ENCODE measurements at places on chromosomes 6 and 20.
A peak's percentile ranks its signal among the peaks of the same experiment; 100 is the strongest.

- no peak for DNase-seq
Measured at GRCh38 chr6:42441697-42442081, 10.0 kb downstream of the TRERF1 start.

- peak; percentile 29 for DNase-seq
Measured at GRCh38 chr6:35081426-35081851, 59.7 kb downstream of the TCP11 start.

- DNase-seq, result no peak
Measured at GRCh38 chr6:65819152-65819551, 112.1 kb upstream of the EYS start.

- DNase-seq, result no peak
Measured at GRCh38 chr6:84848960-84849359, 84.6 kb upstream of the TBX18 start.

DNA sequence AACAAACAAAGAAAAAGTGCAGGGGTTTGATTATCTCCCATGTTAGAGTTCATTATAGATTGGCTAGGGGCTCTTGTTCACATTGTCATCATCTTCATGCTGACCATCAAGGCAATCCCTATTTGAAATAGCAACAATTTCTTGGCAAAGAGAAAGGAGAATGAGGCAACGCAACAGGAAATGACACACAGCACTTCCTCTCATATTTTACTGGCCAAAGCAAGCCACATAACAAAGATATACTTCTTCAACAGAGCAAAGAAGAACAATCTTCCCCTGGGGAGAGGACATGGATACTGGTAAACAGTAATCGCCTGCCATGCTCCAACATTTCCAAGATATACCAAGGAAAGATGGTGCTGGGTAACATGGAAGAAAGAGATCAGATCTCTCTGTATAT lies 29.8 kb downstream of the EPM2A start:
- DNase-seq, result no peak

DNA sequence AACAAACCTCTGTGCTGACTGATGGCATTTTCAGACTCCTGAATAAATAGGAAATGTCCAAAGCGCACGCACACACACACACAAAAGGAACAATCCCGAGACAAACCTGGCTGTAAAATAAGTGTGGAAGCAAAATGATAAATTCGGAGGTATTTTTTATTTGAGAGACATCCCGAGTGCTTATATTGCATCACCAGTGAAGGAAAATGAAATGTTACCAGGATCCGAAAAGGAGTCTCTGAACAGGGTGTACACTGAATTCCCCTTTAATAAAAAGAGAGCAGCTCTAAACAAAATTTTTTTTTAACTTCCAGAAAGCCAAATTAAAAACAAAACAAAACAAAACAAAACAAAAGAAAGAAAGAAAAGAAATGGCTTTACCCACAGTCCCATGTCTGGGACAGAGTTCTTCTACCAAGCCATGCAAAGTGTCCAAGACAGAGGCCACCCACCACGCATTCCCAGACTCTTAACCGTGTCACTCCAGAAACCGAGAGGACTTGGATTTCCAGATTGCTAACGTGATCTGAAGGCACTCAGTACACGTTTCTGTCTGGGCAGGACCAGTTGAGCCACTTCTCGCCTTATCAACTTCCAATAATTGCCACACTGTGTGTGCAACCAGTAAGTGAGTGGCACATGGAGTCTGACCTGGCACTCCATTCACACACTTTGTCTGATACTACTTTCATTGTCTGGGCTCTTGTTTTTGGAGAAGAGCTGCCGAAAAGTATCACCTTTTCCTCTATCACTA lies 817 bp downstream of the ME1 start:
- DNase-seq, result no peak

GRCh38 chr20:47247972-47248371 lies 108.5 kb downstream of the ZMYND8 start:
- no peak for DNase-seq

DNA sequence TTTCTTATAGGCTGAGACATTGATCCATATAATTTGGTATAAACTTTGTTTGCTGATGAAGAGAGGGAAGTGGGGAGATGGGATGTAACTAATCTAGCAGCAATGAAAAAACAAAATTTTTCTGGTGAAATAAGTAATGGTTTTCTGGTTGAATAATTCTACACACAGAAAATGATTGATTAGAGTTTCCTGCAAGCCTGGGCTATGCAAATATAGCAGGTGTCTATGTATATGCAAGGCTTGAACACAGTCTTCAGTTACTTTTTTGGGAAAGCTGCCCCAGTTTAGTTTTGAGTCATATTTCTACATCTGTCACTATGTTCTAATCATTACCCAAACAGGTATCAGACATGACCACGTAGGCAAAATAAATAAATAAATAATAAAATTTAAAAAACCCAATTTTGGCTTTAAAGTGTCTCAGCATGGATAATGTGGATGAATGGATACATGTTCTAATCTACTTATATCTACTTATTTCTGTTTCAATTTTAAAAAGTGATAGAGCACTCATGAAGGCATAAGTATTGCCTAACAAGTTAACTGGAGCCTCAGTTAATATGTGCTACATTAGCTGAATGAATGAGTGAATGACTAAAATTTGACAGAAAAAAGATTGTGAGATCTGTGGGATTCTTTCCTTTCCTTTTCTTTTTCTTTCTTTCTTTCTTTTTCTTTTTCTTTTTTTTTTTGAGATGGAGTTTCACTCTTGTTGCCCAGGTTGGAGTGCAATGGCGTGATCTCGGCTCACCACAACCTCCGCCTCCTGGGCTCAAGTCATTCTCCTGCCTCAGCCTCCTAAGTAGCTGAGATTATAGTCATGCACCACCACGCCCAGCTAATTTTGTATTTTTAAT lies 37.2 kb upstream of the TFB1M start:
- DNase-seq, result no peak

- no peak for DNase-seq
Measured at GRCh38 chr6:68046756-68047155, 588.3 kb upstream of the ADGRB3 start.

DNA sequence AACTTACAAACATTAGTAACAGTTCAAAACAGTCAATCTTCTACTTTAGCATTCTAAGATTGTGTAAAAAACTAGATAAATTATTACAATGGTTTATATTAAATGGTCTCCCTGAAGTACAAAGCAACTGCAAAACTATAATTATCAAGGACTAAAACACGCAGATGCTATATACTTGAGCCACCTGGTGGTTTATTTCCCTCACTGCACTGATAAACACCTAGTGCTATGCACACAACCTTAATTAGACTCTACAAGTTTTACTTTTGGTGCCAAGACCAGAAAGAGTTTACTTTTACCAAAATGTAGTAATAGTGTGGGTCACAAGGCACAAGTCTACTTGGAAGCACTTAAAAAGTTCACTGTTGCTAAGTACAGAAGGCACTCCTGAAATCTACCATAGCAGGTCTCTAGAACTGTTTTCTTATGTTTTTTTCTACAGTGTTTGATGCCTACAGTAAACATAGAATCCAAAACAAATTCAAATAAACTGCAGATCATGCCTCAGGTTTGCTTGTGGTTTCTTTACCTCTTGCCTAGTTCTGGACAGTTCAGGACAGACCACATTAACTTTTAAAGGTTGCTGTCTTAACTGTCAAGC lies 49.2 kb downstream of the GMDS start:
- no peak for DNase-seq

- no peak for DNase-seq
Measured at GRCh38 chr20:49045440-49046086, 549 bp upstream of the CSE1L start.

DNA sequence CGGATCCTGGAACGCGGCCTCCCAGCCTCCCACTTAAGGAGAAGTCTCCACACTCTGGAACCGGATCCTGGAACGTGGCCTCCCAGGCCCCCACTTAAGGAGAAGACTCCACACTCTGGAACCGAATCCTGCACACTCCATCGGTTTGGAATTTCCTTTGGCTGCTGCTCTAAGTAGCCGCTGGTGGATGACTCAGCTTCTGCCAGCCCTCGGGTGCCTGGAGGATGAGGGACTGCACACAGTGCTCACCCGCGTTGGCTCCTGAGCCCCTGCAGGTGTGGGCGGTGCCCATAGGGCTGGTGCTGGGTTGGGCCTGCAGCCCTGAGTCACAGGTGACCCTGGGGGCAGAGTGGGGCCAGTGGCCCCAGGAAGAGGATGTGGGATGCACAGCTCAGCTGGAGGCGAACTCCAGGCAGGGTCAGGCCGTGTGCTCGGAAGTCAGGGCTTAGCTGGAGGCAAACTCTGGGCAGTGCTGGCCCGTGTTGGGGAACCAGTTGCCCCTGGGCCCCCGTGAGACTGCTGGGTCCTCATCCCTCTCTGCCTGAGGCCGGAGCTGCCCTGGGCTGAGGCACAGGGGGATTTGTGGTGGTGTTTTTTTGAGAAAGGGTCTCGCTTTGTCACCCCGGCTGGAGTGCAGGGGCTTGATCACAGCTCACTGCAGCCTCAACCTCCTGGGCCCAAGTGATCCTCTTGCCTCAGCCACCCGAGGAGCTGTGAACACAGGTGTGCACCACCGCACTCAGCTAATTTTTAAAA lies 13.9 kb upstream of the TNFRSF6B start:
- DNase-seq, result peak; percentile 67

GRCh38 chr6:7770601-7771000 lies 44.7 kb downstream of the BMP6 start:
- no peak for DNase-seq

DNA sequence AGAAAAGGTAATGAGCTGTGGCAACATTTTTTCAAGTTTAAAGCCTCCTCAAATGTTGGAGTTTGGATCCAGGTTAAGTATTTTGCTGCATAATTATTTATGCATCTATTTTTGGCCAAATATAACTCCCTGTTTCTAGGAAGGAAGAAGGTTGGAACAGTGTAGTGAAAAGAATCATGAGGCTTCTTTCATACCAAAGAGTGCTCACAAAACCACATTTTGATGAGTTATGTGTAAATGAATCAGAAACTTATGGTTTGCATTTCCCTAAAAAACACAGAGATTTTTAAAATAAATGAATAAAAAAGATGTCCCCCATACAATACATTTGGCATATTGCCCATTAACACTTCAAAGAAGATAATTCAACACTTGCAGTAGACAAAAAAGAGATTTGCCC lies 246.9 kb upstream of the PRDM1 start:
- DNase-seq, result no peak

DNA sequence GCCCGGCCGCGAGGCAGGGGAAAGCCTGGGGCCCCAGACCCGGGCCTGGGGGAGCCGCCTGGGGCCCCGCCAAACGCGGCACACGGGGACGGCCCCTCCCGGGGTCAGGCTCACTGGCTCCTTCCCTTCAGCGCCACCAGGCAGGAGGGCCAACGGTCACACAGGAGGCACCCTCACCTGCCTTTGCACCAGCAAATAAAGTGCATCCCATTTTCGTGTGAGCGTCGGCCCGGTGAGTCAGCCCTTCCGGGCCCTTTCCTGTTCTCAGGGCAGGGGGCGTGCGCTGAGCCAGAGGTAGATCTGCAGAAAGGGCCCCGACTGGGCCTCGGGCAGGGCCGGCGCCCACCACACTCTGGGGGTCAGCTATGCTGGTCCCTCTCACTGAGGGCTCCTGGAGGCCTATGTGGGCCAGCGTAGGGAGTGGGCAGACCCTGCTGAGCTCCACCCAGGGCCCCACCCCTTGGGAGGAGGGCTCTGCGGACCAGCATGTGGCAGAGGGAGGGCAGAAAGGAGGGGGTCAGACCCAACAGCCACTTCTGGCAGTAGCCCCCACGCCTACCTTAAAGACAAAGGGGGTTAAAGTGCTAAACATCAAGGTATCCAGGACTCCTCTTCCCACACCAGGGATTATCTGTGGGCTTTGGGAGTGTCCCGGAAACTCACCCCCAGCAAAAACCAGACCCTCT lies 931 bp upstream of the UCKL1 start:
- DNase-seq, result no peak

DNA sequence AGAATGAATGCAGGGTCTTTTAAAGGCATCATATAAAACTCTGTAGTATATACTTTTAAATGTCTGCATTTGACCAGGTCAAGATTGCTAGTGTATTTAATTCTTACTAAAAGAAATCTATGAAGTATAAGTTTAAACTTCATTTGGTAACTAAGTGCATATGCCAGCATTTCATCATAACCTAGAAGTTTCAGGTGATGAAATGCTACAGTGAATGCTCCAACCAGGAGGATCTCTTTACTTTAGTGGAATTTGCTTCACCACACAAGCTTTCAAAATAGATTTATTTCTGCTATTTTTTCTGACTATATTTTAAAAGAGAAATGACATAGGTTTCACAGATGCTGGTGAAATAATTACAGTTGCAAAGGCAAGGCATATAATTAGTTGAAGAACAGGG lies 141.9 kb downstream of the HIVEP2 start:
- DNase-seq, result no peak

DNA sequence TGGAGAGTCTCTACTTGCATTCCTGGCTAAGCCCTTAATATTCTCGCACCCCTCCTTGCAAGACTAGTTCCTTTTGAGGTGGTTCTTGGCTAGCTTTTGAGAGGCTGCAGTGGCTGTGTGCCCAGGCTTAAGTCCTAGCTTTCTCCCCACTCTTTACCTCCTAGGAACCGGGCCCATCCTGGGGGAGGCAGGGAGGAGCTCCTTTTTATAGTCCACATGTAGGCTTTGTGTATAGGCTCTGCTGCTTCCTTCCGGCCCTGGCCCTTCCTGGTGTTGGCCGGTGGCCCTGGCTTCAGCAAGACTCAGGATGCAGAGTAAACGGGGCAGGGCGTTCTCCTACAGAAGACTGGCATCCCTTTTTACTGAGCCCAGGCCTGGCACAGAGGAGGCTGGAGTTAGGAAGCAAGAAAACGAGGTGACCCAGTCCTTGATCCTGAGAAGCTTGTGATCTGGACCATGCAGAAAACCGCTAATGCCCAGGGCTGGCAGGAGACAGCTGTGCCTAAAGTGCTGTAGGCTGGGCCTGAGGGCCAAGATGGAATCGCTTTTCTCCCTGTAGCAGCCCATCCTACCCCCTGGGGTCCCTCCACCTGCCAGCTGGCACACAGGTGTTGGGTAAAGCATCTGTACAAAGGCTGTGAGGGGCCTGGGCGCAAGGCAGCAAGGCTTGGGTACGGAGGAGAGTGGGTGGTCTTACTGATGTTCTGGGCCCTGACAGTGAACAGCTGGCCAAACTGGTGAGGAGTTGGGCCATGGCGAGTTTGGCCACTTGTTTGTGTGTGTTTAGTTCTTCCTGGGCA lies 8.7 kb downstream of the PLCG1 start:
- DNase-seq, result no peak

DNA sequence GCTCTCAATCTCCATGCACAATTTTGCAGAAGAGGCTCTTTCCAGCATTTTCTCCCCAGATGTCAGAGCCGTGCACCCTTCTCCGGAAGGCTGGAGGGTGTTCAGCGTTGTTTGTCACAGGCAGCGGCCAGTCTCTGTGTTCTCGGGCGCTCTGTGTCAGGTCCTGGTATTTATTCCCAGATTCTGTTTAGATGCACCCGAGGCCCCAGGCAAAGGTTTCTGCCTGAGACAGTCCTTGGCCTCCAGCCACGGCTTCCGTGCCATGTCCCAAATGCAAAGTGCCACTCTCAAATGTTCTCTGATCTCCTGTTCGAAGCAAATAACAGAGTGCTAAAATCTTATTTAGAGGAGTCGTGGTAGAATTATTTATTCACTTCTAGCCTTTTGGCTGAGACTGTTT lies 140.3 kb upstream of the AGPAT4 start:
- DNase-seq, result no peak

All from brain pericyte (primary cell).